ENCODE measurements at places on chromosomes 3 and 15.

DNA sequence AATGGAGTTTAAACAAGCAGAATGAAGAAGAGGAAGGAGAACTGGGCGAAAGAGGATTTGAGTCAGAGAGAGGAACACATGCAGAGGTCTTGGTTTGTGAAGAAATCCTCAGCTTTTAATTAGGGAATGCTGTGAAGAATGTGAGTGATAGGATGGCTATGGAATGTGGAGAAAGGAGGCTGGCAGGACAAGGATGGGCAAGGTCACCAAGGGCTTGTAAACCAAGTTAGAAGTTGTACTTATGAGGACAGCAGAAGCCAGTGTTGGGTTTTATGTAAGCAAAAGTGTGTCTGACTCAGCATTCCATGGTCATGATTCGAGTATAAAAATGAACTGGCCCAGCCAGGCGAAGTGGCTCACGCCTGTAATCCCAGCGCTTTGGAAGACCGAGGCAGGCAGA is 60.0 kb upstream of the IL12A start:
- DNase-seq: no peak

DNA sequence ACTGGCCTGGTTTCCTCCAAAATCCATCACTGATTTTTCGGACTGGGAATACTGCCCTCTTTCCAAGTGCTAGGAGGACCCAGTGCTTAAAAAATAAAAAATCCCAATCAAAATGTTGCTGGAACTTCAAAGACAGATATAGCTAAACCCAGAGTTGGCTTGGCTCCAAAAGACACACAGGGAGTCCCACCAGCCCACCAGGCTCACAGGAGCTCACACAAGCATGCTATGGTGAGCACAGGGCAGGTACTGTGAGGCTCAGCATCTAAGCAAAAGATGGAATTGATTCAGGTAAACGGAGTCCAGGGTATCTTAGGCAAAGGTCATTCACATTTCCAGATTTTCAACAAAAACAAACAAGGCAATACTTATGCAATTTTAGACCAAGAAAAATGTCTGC is 3.7 kb downstream of the TRANK1 start:
- DNase-seq: no peak

GRCh38 chr3:171157286-171157685 is 130.8 kb upstream of the SLC2A2 start:
- DNase-seq: no peak

DNA sequence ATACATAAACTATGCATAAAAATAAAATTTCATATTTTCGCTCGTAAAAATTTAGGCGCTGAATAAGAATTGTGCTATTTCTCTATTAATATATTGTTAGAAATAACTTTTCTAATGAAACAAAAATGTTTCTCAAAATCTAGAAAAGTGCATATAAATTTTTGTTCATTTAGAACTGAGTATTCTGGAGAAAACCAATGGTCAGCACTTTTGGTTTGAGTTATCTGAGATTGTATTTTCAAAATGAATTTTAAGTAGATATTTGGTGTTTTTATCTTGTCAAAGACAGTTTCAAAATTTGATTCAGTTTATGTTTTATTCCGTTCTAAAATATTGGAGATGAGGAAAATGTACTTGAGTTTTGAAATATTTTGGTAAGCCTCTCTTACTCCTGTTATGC is 13.9 kb downstream of the MYNN start:
- no peak for DNase-seq

All from MM.1S (cell line).